ENCODE measurements at places on chromosomes 3 and 15. TPM values are rescaled to one million over a fixed set of nuclear protein-coding genes. Genes with fewer than 3 reads are reported as not detected.

The ATP8B4 gene
- not detected for total RNA-seq

The VEPH1 gene
- 24.0 TPM for total RNA-seq

The SCAP gene
- 98.2 TPM for total RNA-seq

The DOCK3 gene
- total RNA-seq, result under 0.01 TPM

The VILL gene
- 6.2 TPM for total RNA-seq

The BTLA gene
- total RNA-seq, result under 0.01 TPM

The C3orf62 gene
- 2.0 TPM for total RNA-seq

The DGKG gene
- total RNA-seq, result 0.16 TPM

The ENTPD3 gene
- total RNA-seq, result not detected

The IQSEC1 gene
- 12.6 TPM for total RNA-seq

The FEZF2 gene
- not detected for total RNA-seq

The GOLGA8O gene
- total RNA-seq, result 0.16 TPM

The CCR1 gene
- total RNA-seq, result not detected

The CADM2 gene
- total RNA-seq, result not detected

The CRABP1 gene
- not detected for total RNA-seq

The THBS1 gene
- total RNA-seq, result 2,994 TPM

The CA12 gene
- total RNA-seq, result 0.32 TPM

The ATP13A5 gene
- not detected for total RNA-seq

The CFAP100 gene
- not detected for total RNA-seq

The CLDND1 gene
- total RNA-seq, result 76.4 TPM

The P2RY14 gene
- not detected for total RNA-seq

The C3orf80 gene
- total RNA-seq, result not detected

The LRTM1 gene
- total RNA-seq, result not detected

The PPP1R2 gene
- 109 TPM for total RNA-seq

The RTP3 gene
- total RNA-seq, result not detected

The IQGAP1 gene
- 268 TPM for total RNA-seq

The DAPK2 gene
- 11.2 TPM for total RNA-seq

The SLC28A2 gene
- total RNA-seq, result not detected

The KBTBD12 gene
- total RNA-seq, result not detected

The EFCC1 gene
- 3.3 TPM for total RNA-seq

The BOC gene
- total RNA-seq, result 0.13 TPM

The CLDN16 gene
- total RNA-seq, result 0.06 TPM

The NLGN1 gene
- 4.0 TPM for total RNA-seq

The CHRNA7 gene
- total RNA-seq, result 1.1 TPM

The CNTN6 gene
- total RNA-seq, result not detected

The KBTBD13 gene
- not detected for total RNA-seq

The RHOV gene
- total RNA-seq, result not detected

The MYLK gene
- total RNA-seq, result 127 TPM

Measured in bladder microvascular endothelial cell (primary cell).